ENCODE measurements at places on chromosomes 5 and 9.

- DNase-seq, result no peak
Measured at GRCh38 chr9:17491780-17492179, 87.1 kb upstream of the SH3GL2 start.

DNA sequence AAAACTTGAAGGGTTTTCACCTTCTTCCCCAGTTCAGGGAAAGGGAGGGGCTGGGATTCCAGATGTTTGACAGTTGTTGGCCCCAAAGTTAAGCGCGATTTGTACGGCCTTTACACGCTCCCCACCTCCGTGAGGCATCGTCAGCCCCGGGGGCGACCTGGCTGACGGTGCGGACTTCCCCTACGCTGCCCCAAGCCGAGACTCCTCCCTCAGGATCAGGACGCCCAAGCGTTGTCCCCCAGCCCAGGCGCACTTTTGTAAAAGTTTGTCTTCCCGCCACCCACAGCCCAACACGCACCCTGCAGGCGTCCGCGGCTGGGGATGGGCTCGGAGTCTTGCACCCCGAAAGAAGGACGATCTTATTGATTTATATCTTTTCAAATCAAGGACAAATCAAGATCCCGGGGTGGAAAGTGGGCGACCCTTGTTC is 713 bp downstream of the MOB3B start:
- peak; percentile 83 for DNase-seq

DNA sequence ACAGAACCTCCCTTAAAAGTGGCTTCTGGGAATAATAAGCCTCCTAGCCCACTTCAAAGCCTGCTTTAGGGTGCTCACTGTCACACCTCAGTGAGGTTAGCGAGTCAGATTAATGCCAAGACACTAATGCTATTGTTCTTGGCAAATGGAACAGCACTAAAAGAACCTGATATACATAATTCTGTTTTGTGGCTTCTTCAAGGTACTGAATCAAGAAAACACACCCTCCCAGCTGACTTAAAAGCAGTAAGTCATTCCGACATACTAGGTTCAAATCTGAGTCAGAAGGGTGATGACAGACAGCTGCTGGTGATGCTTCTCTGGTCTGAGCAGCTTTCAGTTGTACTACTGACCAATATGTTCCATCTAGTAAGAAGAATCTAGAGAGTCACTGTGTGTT is 121.6 kb downstream of the OXCT1 start:
- no peak for DNase-seq

- no peak for DNase-seq
Measured at GRCh38 chr9:14650596-14650995, 42.6 kb downstream of the ZDHHC21 start.

GRCh38 chr5:160697281-160697680 is 154.7 kb downstream of the ATP10B start:
- no peak for DNase-seq

DNA sequence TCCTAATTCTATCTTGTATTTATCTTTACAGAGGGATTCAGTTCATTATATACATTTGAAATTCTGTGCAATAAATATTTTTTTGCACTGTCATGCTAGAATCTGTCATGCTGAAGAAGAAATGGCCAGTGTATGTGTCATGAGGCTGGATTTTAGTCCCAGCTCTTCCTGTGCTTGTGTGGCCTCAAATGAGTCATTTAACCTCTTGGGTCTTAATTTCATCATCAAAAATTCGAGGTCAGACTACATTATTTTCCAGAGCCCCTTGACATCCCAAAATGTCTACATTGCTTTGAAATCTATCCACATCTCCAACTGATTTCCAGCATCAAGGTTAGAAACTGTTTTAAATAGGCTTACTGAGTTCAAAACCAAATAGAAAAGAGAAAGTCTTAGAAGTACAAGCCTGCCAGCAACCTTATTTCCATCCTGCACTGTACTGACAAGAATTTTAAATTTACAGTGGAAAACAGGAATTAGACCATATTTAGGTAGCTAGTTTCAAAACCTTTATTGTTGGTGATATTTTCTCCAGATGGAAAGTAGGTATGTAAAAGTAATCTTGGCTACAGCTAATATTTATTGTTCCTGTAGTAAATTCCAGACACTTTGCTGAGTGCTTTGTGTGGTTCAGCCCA is 96.7 kb upstream of the MAMDC2 start:
- peak; percentile 30 for DNase-seq

- DNase-seq, result no peak
Measured at GRCh38 chr5:141373673-141374317, at the start of gene PCDHGA6. Gene PCDHGA6 (plus strand): TSS chr5:141373891. CDS start chr5:141374084, 193 bp downstream.

DNA sequence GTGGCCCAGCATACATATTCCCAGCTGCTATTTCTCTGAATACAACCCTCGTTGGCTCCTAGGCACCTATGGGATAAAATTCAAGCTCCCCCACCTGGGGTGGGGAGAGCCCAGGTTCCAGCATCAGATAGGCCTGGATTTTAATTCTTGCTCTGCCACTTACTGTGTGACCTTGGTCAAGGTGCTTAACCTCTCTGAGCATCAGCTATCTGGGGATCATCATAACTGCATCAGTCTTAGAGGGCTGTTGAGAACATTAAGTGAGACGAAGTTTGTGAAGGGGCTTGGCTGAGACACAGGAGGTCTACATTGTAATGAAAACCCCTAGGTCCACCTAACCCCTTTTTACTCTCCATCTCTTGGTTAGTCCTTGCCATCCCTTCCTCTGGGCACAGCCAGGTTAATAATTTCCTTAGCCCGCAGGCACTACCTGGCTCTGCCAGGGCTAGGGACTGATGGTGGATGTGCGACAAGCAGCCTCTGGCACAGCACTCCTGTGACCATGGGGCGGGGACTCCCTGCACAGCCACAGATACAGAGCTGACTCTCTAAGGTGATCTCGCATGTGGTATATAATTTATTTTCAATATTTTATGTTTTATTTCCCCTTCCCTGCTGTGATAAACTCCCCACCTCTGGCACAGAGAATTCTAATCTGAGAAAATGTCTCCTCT is 68.7 kb downstream of the CRB2 start:
- DNase-seq, result no peak

DNA sequence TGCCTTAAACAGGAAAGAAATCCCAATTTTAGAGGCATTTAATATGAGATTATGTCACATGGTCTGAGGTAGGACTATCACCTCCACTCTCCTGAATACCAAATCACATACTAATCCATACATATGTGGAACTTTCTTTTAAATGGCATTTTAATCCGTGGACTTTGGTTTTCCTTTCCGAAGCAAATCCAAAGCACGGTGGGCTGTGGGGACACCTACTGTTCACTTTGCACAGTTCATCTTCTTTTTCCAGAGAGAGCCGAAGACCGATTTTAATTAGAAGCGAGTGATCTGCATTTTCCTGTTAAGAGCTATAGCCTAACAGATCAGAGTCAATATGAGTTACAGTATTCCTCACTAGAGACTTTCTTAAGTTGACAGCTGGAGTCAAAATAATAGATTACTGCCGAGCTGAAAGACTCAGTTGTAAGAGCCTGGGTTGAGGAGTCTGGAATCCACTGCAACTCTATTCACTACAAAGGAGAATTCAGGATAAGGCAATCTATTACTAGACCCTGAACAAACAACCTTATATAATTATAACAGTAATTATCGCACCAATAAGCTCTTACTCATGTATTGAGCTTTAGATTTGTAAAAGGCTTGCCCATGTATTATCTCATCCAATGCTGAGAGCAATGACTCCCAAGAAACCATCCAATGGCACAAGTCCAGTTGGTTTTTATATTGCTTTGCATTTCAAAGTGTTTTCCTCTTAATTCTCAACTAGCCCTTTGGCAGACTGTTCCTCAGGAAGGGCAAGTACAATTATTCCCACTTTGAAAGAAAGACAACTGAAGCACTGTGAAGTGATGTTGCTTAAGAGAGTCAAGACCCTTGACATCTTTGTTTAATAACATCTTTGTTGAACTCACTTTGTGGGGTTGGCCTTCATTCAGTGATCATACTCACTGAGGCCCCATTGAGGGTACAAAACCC is 144.7 kb downstream of the TRPM6 start:
- peak; percentile 39 for DNase-seq

DNA sequence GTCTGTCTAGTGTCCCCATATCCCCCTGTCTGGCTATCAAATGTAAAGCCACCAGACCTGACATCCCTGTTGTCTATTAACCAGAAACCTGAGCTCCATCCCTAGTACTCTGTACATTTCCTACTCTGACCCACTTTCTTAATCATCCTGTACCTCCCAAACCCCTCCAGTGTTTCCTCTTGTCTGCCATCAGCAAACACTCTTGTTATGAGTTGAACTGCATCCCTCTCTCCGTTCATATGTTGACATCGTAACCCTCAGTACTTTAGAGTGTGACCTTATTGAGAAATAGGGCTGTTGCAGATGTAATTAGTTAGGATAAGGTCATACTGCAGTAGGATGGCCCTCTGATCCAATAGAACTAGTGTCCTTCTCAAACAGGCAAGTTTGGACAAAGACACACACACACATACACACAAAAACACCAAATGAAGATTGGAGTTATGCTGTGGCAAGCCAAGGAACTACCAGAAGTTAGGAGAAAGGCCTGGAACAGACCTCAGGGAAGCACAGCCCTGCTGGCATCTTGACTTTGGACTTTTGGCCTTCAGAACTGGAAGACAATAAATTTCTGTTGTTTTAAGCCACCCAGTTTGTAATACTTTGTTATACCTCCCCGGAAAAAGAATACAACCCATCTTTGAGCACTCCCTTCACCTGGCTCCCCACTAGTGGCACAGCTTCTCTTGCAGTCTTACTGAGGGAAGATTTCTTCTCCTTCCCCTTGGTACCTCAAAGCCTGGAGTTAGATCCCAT is 180.0 kb upstream of the PTGER4 start:
- DNase-seq, result no peak

- no peak for DNase-seq
Measured at GRCh38 chr9:20753761-20754160, 69.7 kb downstream of the FOCAD start.

DNA sequence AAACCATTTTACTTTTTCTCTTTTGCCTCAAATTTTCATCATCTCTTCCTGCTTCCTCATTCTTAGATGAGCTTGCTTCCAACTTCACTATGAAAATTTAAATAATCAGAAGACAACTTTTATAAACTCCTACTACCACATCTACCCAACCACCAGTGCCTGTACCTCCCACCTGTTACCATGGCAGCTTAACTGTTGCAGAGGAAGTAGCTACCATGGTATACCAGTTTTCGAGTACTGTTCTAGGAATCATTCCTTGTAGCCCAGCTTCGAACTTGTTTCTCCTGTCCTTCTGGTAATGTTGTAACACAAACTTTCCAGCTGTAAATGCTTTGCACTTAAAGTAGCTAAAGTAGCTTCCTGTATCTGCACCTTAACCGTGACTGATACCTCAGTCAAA is 266.8 kb upstream of the NREP start:
- DNase-seq, result no peak

- DNase-seq, result no peak
Measured at GRCh38 chr5:80376557-80376956, 31.3 kb upstream of the ZFYVE16 start.

DNA sequence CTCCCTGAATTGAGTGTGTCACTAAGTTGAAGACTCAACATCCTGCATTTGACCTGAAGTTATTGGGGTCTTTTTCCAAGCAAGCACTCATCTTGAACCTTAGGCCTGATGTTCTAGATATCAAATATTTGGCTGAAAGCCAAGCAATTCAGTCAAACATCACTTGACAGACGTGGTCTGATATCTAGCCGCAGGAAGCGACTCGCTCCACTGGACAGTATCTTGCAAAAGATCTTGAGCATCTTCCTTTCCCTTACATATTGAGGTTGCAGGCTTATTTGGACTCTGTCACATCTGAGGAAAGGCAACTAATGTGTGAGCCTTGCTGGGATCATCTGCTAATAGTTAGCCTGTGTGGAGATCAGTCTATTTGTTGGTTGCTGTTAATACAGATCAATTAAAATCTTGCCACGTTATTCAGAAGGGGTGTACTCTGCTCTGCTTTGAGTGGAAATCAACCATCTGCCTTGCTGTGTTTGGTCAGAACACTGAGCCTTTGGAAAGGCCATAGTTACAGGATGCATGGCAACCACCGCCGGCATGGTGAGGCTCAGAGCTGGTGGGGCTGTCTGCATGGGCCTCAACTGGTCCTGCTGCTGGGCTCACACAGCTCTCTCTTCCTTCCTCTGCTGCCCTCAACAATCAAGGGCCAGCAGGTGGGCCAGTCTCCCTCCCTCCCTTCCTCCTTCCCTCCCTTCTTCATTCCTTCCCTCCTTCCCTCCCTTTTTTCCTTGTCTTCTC is 166.9 kb upstream of the KLF9 start:
- no peak for DNase-seq

DNA sequence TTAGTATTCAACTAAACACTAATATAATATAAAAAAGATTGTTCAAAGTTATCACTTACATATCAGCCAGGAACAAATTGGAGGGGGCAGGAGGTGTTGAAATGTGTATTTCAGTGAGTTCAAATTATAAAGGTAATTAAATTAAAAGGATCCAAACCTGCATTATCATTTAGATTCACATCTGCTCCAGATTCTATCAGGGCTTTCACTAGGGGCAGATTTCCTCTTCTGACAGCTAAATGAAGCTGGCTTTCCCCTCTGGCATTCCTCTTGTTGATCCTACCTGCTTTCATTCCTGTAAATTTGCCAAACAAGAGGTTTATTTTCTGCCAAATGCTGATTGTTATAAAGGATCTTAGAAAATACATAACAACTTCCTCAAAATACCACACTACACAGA is 86.3 kb upstream of the GCNT4 start:
- DNase-seq, result no peak

DNA sequence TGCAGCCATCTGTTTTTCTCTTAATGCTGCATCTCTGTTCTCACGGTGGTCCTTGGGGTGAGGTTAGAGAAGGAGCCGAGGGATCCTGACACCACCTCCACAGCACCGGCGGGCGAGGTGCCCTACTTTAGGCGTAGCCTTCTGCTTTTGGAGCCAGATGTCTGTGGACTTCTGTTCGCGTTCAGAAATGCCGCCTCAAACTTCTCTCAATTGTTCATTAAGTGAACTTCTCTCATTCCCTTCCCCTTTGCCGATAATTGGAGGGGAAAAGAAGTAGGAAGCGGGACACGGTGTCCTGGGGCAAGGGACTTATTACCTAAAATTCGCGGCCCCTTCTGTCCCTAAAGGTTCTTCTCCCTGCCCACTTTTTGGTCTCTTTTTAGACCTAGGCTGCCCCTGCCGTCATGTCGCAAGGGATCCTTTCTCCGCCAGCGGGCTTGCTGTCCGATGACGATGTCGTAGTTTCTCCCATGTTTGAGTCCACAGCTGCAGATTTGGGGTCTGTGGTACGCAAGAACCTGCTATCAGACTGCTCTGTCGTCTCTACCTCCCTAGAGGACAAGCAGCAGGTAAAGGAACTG is 455 bp downstream of the KIF20A start:
- DNase-seq, result peak; percentile 10

- DNase-seq, result peak; percentile 34
Measured at GRCh38 chr9:76691517-76692313, 72.5 kb upstream of the PCA3 start.

GRCh38 chr5:10427978-10428377 is 13.7 kb upstream of the ROPN1L start:
- DNase-seq, result no peak
